ENCODE measurements at places on chromosomes 7 and 10. TPM values are rescaled to one million over a fixed set of nuclear protein-coding genes. Genes with fewer than 3 reads are reported as not detected.
A peak's percentile ranks its signal among the peaks of the same experiment; 100 is the strongest.

- H3K36me3 ChIP-seq, result no peaks in the 10 kb centered on the region
- no peak overlapping the region for H3K27ac ChIP-seq
- DNase-seq, result no peak
- peaks cover 20% of the 10 kb centered on the region for H3K27me3 ChIP-seq
- peaks cover 32% of the 10 kb centered on the region for H3K4me1 ChIP-seq
These were observed 12.3 kb upstream of the TSPAN14 start for GRCh38 chr10:80441831-80442230.

- H3K27ac ChIP-seq, result peak overlapping the region; percentile 2
- H3K27me3 ChIP-seq, result no peaks in the 10 kb centered on the region
- H3K4me1 ChIP-seq, result peaks cover 70% of the 10 kb centered on the region
- H3K4me3 ChIP-seq, result no peak overlapping the region
- peaks cover 38% of the 10 kb centered on the region for H3K36me3 ChIP-seq
These were observed 155.3 kb upstream of the AKR1E2 start for GRCh38 chr10:4670737-4671136.

GRCh38 chr7:153100691-153101237 lies 341.2 kb downstream of the ACTR3B start:
- H3K4me1 ChIP-seq, result no peaks in the 10 kb centered on the region
- H3K36me3 ChIP-seq, result no peaks in the 10 kb centered on the region
- H3K27ac ChIP-seq, result no peak overlapping the region
- H3K4me3 ChIP-seq, result no peak overlapping the region

DNA sequence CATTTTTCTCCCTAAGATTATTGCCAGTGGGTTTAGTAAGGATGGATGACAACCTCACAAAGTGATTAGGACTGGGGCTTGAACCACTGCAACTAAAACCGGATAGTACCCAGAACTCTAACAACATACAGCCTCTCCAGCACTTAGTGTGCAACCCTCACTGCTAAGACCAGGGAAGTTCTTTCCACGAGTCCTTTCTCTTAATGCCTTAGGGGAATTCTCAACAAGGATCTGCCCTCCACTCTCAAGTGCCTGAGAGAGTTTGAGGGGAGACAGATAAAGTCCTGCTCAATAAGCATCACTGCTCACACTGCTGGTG lies 104.6 kb downstream of the NRP1 start:
- H3K4me3 ChIP-seq, result peak overlapping the region; percentile 32
- peaks cover 2% of the 10 kb centered on the region for H3K27me3 ChIP-seq
- H3K36me3 ChIP-seq, result peaks cover 64% of the 10 kb centered on the region
- peak overlapping the region; percentile 96 for H3K27ac ChIP-seq

DNA sequence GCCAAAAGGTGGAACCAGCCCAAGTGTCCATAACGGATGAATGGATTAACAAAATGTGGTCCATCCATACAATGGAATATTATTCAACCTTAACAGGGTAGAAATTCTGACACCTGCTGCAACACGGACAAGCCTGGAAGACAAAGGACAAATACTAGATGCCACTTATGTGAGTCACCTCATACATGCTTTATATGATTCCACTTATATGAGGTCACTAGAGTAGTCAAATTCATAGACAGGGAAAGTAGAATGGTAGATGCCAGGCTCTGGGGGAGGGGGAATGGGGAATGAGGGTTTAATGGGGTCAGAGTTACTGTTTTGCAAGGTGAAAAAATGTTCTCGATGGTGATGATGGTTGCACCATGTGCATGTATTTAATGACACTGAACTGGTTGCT lies 34.0 kb upstream of the CYTH3 start:
- no peak overlapping the region for H3K4me3 ChIP-seq
- H3K27ac ChIP-seq, result no peak overlapping the region
- DNase-seq, result peak; percentile 54
- no peaks in the 10 kb centered on the region for H3K27me3 ChIP-seq
- peaks cover 46% of the 10 kb centered on the region for H3K4me1 ChIP-seq

DNA sequence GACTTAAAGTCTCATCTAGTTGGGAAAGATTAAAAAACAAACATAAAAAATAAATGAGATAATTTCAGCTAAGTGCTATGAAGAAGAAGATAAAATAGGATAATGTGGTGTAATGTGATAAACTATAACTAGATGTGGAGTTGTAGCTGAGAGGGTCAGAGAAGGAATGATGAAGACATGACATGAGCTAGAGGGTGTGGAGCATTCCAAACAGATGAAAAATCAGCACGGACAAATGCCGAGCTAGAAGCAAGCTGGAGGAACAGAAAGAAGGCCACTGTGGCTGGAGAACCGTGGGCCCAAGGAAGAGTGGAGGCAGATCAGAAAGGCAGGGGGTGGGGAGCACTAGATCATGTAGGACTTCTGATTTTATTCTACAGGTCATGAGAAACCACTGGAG lies 70.6 kb downstream of the CDK6 start:
- H3K36me3 ChIP-seq, result peaks cover 27% of the 10 kb centered on the region
- H3K27me3 ChIP-seq, result peaks cover 2% of the 10 kb centered on the region
- H3K4me3 ChIP-seq, result peak overlapping the region; percentile 83
- H3K27ac ChIP-seq, result peak overlapping the region; percentile 99

DNA sequence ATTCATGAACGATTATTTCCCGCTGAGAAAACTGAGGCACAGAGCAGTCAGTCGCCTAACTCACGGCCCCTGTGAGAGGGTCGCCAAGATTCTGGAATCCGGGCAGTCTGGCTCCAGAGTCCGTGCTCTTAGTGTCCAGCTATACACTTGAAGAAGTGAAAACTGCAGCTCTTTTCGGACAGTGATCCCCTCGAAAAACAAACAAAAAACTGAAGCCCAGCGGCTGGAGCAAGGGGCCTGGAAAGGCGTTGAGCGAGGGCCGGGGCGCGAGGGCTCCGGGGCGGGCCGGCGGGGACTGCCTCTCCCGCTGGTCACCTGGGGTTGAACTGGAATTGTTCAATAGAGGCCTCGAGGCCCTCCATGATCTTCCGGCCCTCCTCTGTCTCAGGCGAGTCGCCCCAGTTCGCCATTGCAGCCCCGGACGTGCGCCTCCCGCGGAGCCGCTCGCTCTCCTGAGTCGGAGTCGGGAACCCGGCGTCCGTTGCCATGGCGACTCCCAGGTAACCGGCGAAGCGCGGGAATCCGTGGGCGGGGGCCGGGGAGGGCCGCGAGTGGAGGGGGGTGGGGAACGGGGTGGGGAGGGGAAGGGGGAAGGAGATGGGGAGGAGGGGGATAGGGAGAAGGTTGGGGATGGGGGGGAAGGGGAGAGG lies 881 bp downstream of the C10orf67 start:
- no peak for DNase-seq
- no peaks in the 10 kb centered on the region for H3K36me3 ChIP-seq
- peaks cover 1% of the 10 kb centered on the region for H3K27me3 ChIP-seq
- peak overlapping the region; percentile 89 for H3K4me3 ChIP-seq
- H3K27ac ChIP-seq, result peak overlapping the region; percentile 67
- H3K4me1 ChIP-seq, result peaks cover 67% of the 10 kb centered on the region

- no peak for DNase-seq
- H3K27me3 ChIP-seq, result no peaks in the 10 kb centered on the region
- H3K4me1 ChIP-seq, result peaks cover 40% of the 10 kb centered on the region
- no peak overlapping the region for H3K27ac ChIP-seq
These were observed 471.3 kb downstream of the PARD3 start for GRCh38 chr10:34343764-34344163.

- peaks cover 2% of the 10 kb centered on the region for H3K27me3 ChIP-seq
- DNase-seq, result no peak
- H3K27ac ChIP-seq, result peak overlapping the region; percentile 50
- peaks cover 21% of the 10 kb centered on the region for H3K4me1 ChIP-seq
These were observed 98.5 kb downstream of the HIP1 start for GRCh38 chr7:75640201-75640600.

GRCh38 chr10:53852450-53853175 lies 948.4 kb downstream of the PCDH15 start:
- H3K27ac ChIP-seq, result no peak overlapping the region
- H3K4me3 ChIP-seq, result no peak overlapping the region
- H3K27me3 ChIP-seq, result no peaks in the 10 kb centered on the region

DNA sequence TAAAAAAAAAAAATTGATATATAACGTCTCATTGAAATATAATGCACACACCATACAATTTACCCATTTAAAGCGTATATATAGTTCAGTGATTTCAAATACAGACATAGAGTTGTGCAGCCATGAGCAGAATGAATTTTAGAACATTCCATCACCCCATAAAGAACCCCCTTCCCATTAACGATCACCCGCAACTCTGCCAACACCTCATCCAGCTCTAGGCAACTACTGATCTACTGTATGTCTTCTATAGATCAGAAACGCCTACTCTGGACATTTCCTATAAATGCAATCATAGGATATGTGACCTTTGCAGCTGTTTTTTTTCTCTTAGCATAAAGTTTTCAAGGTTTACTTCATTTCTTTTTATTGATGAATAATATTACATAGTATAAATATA lies 33.4 kb upstream of the GPAM start:
- peaks cover 9% of the 10 kb centered on the region for H3K27me3 ChIP-seq
- no peak for DNase-seq

GRCh38 chr7:103679151-103680132 lies 233.4 kb upstream of the SLC26A5 start:
- H3K4me1 ChIP-seq, result peaks cover 38% of the 10 kb centered on the region
- H3K36me3 ChIP-seq, result no peaks in the 10 kb centered on the region
- no peaks in the 10 kb centered on the region for H3K27me3 ChIP-seq
- DNase-seq, result no peak
- H3K4me3 ChIP-seq, result no peak overlapping the region

DNA sequence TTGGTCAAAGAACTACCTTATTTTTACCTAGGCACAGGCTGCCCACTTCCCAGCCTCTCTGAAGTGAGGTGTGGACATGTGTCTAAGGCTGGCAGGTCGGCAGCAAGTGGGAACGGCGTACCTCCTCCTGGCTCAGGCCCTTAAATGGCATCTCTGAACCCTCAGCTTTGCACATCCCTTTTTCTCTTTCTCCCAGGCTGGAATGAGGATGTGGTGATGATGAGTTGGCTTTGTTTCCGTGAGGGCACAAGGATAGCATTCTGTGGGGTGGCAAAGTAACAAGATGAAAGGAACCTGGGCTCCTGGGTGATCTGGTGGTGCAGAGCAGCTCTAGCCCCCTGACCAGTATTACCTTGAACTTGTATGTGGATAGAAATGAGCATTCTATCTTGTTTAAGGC lies 196.8 kb downstream of the REEP3 start:
- no peak overlapping the region for H3K4me3 ChIP-seq
- H3K27me3 ChIP-seq, result no peaks in the 10 kb centered on the region
- peaks cover 61% of the 10 kb centered on the region for H3K4me1 ChIP-seq
- no peak for DNase-seq
- no peaks in the 10 kb centered on the region for H3K36me3 ChIP-seq
- no peak overlapping the region for H3K27ac ChIP-seq

DNA sequence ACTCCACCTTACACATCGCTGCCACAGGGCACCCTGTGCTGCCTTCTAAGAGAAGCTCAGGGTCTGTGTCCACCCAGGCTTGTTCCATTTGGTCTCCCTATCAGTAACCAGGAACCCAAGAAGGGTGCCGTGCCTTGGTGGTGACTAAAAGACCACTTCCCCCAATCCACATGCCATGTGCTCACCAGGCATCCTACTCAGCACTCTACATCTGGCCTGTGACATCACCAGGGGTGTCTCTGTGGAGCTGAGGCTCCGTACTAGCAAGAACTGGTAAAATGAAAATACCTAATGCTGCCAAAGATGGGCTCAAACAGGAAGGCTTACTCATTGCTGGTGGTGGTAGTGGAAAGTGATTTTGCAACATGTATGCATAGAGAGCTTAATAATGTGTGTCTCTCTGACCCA lies 19.0 kb upstream of the C10orf71 start:
- peaks cover 60% of the 10 kb centered on the region for H3K27me3 ChIP-seq
- H3K4me1 ChIP-seq, result no peaks in the 10 kb centered on the region
- no peak overlapping the region for H3K27ac ChIP-seq
- no peaks in the 10 kb centered on the region for H3K36me3 ChIP-seq

GRCh38 chr10:125231116-125231812 lies 70.9 kb upstream of the CTBP2 start:
- H3K4me1 ChIP-seq, result peaks cover 41% of the 10 kb centered on the region
- H3K27me3 ChIP-seq, result no peaks in the 10 kb centered on the region
- H3K4me3 ChIP-seq, result peak overlapping the region; percentile 84
- H3K27ac ChIP-seq, result peak overlapping the region; percentile 94

DNA sequence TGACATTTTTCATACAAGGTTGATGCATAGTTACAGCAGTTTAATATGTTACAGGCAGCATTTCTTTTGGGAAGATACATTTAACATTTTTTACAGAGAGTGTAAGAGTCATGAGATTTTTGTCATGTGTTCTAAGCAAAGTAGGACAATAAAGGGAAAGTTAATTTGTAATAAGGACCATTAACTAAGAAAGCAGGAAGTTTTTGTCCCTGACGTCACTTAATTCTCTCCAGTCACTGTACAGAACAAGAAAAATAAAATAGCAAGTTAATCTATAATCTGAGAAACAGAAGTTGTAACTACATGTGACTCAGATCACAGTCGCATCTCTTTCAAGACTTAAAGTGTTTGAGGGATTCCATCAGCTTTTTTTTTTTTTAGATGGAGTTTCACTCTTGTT lies 49.5 kb upstream of the CAPZA2 start:
- H3K4me1 ChIP-seq, result peaks cover 42% of the 10 kb centered on the region
- H3K27me3 ChIP-seq, result no peaks in the 10 kb centered on the region

DNA sequence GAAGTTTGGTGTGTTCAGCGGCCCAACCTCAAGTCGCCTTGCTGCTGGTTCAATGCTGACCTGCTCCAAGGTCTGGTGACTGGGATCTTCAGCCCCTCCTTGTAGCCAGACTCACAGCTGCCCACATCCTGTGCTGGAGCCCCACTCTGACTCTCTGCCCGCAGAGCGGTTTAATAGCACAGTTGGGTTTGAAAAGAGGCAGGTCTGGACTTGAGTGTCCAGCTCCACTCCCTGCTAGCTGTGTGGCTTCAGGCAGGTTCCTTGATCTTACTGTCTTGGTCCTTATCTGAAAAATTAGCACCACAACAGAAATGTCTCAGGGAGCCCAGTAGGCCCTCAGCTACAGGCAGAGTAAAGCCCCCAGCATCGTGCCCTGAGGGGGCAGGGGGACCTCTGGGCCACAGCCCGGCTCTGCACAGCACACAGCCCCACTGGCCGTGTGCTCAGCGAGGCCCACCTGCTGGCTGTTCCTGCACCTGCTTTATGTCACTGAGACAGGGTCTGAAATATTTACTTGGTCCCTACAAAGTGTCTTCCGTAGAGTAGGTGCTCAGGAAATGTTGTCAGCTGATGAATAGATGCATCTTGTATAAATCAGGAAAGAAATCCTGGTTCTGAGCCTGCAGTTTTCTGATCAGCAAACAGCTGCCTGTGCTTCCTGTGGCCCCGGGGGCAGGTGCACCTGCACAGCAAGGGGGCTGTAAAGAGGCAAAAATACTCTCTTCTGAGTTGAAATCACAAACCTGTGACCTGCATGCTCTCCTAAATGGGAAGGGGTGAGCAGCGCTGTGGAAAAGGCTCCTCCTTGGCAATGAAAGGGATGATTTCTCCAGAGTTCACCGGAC lies 155.5 kb downstream of the SVIL start:
- H3K4me1 ChIP-seq, result peaks cover 15% of the 10 kb centered on the region
- H3K4me3 ChIP-seq, result no peak overlapping the region
- no peaks in the 10 kb centered on the region for H3K27me3 ChIP-seq
- H3K27ac ChIP-seq, result no peak overlapping the region
- no peak for DNase-seq
- H3K36me3 ChIP-seq, result no peaks in the 10 kb centered on the region

The PTER gene
- 0.68 TPM for total RNA-seq

The SPDYE8 gene
- not detected for total RNA-seq

The FFAR4 gene
- not detected for total RNA-seq

The PARG gene
- 22.1 TPM for total RNA-seq

The ZNF239 gene
- total RNA-seq, result 4.2 TPM

The FAM25G gene
- not detected for total RNA-seq

The ZNF789 gene
- total RNA-seq, result 6.5 TPM

The CADPS2 gene
- total RNA-seq, result not detected

The RAPGEF5 gene
- 0.53 TPM for total RNA-seq

The SPOCK2 gene
- total RNA-seq, result not detected

The ECHDC3 gene
- total RNA-seq, result 1.4 TPM
